ENCODE measurements at places on chromosomes 13 and 19.

DNA sequence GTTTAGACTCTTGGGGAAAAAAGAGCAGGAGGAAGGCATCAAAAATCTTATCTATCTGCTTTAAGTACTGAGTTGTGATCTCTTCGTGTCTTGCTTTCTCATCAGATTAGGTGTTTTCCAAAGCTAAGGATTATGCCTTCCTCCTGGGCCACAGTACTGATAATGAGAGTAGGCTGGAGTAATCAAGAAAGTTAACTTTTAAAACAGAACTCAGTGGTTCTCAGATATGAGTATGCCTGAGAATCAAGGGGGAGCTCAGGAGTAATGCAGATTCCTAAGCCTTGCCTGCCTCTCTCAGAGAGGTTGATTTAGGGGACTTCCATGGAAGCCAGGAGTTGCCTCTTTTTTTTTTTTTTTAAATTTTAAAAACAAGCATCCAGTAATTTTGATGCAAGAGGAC is 23.5 kb downstream of the CDADC1 start:
- no peak for DNase-seq

GRCh38 chr19:8451885-8452284 is 7.1 kb downstream of the HNRNPM start:
- DNase-seq, result no peak

- no peak for DNase-seq
These were observed 18.3 kb downstream of the RASA3 start for GRCh38 chr13:114114006-114114640.

- DNase-seq, result no peak
These were observed 540.4 kb upstream of the NBEA start for GRCh38 chr13:34401696-34402095.

DNA sequence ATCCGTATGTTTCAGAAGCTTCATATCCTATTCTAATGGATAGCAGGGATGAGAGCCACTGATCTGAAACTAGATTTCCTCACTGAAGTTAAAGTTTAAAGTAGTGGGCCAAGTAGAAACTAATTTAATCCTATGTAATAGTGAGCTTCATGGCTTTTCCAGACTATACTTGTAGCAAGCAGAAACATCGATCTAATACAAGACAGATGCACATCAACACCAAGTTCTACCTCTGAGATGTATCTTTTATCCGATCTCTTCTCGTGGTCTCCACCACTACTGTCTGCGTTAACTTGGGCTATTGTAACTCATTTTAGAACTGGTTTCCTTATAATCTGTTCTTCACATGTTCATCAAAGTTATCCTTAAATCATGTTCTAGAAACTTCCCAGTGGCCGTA is 3.1 kb downstream of the ERCC5 start:
- no peak for DNase-seq

GRCh38 chr13:51928231-51928630 is 66.5 kb downstream of the CCDC70 start:
- no peak for DNase-seq

DNA sequence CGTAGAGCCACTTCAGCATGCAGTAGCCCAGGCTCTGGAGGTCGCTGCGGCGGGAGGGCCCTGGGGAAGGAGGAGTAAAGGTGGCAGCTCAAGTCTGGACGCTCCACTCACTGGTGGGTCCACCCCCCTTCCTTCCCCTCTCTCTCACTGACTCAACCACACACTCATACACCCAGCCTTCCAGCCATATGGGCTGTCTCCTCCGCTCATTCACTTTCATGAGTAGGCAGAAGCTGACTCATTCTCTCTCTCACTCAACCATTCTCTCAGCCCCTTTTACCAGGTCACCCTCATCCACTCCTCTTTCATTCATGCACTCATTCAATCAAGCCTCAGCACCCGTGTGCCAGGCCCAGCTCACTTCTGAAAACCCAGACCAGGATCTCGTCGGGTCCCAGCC is 27.5 kb upstream of the SIGLEC11 start:
- peak; percentile 14 for DNase-seq

- DNase-seq, result no peak
These were observed 36.9 kb downstream of the KCNC3 start for GRCh38 chr19:50292216-50292827.

- no peak for DNase-seq
These were observed 379.1 kb downstream of the SUCLA2 start for GRCh38 chr13:47621931-47622330.

- no peak for DNase-seq
These were observed 88.3 kb downstream of the DHRS12 start for GRCh38 chr13:51715613-51716012.

DNA sequence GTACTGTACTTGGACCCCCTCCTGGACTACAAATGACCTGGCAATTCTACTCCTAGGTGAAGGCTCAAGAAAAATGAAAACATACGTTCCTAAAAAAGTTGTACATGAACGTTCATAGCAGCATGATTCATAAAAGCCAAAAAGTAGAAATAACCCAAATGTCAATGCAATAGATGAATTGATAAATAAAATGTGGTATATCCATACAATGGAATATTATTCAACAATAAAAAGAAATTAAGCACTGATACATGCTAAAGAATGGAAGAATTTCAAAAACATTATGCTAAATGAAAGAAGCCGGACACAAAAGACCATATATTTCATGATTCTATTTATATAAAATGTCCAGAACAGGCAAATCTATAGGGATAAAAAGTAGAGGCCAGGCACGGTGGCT is 9.5 kb downstream of the ZNF432 start:
- no peak for DNase-seq

DNA sequence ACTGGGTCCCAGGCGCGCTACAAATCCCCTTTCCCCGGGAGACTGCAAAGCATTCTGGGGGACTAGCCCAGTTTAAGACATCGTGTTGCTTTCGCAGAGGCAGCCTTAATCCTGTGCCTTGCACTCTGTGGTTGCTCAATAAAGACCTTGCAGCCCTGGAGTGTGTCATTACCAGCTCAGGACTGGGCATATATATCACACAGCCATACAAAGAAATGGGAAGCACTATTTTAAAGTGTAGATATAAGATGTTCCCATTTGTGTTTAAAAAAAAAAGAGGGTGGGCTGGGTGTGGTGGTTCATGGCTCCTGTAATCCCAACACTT is 11.1 kb downstream of the NAPA start:
- no peak for DNase-seq

DNA sequence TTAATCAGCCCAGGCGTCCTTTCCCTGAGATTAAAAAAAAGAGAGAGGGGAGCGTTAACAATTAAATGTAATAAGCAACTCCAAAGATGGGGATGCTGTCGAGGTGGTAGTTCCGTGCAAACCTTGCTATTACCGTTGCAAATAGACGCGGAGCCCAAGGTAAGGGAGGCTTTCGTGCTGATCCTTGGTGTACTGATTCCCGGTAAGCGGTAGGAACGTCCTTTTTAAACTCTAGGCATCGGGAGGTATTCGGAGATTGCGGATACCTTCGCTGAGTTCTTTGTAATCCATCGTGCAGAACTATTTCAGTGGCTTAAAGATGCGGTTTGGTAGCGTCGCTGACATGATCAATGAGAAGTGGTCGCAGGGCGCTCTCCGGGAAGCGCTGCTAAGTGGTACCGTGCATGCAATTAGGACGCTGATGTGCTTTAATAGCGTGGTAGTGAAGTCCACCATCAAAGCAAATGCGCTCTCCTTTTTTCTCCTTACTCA is 3.1 kb downstream of the SLITRK5 start:
- no peak for DNase-seq

- DNase-seq, result no peak
These were observed 618 bp downstream of the THSD8 start for GRCh38 chr19:12802267-12803106.

DNA sequence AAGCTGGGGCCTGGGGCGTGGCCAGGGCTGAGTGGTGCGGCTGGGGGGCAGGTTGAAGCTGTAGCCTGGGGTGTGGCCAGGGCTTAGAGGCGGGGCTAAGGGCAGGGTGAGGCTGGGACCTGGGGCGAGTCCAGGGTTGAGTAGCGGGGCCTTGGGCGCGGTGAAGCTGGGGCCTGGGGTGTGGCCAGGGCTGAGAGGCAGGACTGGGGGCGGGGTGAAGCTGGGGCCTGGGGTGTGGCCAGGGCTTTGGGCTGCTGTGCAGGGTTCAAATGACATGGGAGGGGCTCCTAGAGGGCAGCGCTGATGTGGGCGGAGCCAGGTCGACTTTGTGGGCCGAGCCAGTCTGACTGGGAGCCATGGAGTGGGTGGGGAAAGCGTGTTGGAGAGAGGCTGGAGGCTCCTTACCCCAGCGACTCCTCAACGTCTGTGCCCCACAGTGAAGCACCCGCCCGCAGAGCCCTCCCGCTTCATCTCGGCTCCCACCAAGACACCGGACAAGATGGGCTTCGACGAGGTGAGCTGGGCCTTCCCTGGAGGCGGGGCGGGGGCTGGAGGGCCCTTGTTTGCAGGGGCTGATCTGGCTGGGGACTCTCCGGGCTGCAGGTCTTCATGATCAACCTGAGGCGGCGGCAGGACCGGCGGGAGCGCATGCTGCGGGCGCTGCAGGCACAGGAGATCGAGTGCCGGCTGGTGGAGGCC is 21.5 kb downstream of the COLGALT1 start:
- DNase-seq, result no peak

GRCh38 chr13:40255551-40255950 is 410.9 kb downstream of the FOXO1 start:
- no peak for DNase-seq

DNA sequence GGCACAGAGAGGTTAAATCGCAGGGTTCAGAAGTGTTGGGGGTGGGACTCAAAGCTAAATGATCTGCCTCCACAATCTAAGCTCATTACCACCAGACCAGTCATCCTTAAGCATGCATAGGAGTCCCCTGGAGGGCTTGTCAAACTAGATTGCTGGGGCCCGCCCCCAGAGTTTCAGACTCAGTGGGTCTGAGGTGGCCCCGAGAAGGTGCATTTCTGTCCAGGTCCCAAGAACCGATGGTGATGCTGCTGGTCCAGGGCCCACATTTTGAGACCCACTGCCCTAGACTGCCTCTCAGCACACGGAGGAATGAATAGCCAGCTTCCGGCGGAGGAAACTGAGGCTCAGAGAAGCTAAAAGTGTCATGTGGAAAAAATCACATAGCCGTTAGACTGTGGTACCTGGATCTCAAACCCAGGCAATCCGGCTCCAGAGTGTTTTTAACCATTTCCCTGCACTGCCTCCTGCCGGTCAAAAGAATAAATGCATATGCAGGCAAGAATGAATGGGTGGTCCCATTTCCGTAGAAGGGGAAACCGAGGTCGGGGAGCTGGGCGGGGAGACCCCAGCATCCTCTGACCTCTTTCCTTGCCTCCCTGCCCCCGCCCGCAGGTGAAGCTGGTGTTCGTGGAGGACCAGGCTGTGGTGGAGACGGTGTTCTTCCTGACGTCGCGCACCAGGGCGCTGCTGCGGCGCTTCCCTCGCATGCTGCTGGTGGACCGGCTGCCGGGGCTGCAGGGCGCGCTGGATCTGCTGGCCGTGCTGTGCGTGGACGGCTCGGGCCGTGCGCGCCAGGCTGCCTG is 23.8 kb downstream of the ZSWIM9 start:
- no peak for DNase-seq

DNA sequence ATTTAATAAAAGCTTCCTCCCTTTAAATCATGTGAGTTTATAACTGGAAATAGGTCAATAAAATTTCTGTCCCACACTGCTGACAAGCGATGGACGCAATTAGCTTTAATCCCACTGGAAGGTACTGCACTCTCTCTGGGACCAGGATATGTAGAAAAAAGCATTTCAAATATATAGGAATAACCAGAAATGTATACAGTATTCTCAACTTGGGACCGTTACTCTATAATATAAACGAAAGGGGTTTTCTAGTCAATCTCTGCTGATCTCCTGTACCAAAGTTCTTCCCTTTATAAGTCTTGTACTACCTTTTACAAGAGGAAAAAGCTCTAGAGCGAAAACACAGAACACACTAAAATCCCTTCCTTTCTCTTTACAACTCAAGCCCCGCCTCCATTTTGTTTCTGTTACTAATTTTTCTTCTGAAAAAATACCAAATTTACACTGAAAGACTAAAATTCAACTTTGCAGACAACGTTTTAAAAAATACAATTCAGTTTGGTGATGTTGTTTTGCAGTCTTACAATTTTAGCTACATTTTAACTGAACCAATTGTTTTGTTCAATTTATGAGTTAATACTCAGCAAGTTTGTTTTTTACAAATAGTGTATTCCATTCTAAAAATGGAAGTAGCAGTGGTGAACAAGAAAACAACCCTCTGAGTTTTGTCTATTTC is 1.7 kb upstream of the USPL1 start:
- DNase-seq, result peak; percentile 72

- peak; percentile 76 for DNase-seq
These were observed 68.0 kb upstream of the GPR183 start for GRCh38 chr13:99374994-99375737.

- DNase-seq, result no peak
These were observed 14.2 kb downstream of the ZNF274 start for GRCh38 chr19:58196901-58197616.

- no peak for DNase-seq
These were observed 1763.3 kb upstream of the MIR17HG start for GRCh38 chr13:89584058-89584620.

- DNase-seq, result no peak
These were observed 94.1 kb downstream of the TNFSF13B start for GRCh38 chr13:108363666-108364065.

GRCh38 chr13:98293570-98294142 is 116.6 kb upstream of the RNF113B start:
- no peak for DNase-seq

GRCh38 chr13:48686636-48687210 is 33.0 kb downstream of the CYSLTR2 start:
- DNase-seq, result no peak

- no peak for DNase-seq
These were observed 254.8 kb downstream of the DCT start for GRCh38 chr13:94224670-94225069.
